ENCODE measurements at places on chromosomes 11 and 22.

- peak; percentile 16 for DNase-seq
Observed at GRCh38 chr22:39738746-39739145, 154.8 kb downstream of the ENTHD1 start.

GRCh38 chr11:82863209-82863608 is 37.0 kb downstream of the PRCP start:
- DNase-seq = no peak

DNA sequence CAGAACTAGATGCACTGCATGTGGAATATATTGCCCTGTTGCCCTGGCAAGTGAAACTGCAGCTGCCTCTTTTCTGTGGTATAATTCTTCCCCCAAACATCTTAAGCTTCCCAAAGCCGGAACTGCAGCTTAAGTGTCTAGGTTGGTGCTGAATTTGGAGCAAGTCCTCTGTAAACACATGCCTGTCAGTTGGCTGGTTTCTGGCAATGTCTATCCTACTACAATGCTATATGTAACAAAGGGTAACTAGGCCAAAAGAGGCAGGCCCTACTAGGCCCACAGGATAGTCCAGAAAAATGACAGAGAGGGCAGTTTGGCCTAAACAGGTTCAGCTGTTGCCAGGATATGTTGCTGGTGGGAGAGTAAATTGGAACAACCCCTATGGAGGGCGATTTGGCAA is 27.9 kb downstream of the ASCC2 start:
- DNase-seq = no peak

DNA sequence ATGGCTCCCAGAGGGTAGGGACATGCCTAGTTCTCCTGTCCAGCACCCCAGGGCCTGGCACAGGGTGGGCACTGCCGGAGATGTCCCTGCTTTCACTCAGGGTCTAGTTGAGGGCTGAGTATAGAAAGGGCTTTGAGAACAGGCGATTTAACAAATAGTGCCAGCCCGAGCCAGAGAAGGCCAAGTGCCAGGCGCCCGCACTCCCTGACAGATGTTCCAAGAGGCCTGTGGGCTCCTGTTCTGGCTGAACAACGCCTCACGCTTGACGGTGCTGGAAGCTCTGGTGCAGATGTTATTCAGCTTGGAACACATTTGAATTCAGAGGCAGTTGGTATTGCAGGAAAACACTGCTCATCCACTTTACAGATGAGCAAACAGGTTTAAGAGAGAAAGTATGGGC is 46.5 kb downstream of the NFAM1 start:
- DNase-seq = no peak

- no peak for DNase-seq
Observed at GRCh38 chr22:33766091-33766490, 154.2 kb downstream of the LARGE1 start.

DNA sequence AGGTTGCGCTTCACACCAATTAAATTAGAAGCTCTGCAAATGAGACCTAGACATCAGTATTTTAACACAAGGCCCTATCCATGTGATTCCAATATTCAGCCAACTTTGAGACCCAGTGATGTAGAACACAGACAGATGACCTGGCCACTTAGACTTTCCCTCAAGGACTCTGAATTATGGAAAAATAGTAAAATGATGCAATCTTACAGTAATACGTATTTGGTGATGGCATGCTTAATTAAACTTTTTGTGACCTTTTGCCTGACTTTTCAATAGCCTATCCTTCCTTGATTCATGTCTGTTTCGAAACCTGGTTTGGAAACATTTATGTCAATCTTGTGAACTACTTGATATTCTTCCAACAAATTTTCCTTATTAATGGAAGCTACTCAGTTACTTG is 521.2 kb downstream of the KCNA4 start:
- no peak for DNase-seq

DNA sequence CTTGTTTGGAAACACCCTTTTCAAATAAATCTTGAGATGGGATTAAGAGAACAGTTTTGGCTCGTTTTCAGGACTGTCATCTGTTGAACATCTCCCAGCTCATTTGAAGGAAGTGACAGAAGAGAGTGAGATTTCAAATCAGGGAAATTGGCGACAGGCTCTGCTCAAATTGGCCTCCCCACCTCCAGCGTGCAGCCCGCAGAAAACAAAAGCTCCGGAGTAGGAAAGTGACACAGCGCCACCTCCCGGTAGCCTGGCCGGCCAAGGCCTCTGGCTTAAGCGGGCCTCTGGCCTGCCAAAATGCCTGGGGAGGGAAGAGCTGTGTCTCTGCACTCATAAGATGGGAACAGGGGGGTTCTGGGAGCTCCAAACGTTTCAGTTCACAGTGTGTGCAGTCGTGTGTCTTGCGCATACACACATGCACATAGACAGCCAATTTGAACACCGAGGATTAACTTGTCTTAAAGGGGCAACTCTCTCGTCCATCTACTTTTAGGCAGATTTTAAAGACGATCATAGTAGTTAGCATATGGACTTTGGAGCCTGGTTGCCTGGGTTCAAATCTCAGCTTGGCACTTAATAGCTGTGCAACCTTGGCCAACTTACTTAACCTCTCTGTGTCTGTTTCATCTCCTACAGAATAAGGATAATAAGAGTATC is 132.7 kb upstream of the RCN1 start:
- DNase-seq = no peak

DNA sequence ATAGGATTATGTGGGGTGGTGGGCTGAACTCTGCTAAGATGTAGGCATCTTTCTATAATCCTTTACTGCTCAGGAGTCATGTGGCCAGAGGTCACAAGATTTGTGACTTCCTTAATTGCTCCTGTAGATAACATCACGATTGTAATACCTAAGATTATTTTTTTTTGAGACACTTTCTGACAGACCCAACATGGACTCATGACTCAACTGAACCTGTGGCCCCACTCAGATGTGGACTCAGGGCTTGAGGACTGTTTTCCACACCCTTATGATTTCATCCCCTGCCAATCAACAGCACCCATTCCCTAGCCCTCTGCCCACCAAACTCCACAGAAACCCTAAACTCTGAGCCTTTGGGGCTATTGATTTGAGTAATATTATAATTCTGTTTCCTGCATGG is 35.6 kb upstream of the MMP7 start:
- no peak for DNase-seq

DNA sequence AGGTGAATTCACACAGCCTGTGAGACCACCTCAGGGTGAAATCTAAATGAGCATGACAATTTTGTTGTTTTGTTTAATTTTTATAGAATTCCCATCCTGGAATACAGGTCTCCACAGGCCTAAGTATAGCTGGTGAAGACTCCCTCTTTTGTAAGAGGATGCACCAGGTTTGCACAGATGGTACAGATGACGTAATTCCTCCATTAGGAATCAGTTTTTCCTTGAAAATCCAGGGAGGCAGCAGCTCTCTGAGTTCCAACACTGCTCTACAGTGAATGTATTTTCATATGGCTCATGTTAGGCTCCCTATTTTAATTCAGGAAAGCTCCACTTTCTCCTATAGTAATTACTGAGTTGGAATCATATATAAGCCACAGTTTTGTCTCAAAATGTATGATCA is 47.2 kb downstream of the USP28 start:
- DNase-seq = no peak

DNA sequence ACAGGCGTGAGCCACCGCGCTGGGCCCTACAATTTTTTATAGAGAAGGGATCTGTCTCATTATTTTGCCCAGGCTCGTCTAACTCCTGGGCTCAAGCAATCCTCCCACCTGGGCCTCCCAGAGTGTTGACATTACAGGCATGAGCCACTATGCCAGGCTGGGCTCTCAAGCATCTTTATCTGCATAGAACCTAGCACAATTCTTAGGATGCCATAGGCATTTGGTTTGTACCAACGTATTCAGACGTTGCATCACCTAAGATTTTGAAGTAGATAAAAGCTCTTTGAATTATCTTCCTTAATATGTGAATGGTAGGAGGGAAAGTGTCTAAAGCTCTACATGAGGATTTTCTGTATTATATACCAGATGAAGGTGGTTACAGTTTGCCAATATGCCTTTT is 30.5 kb downstream of the RTN3 start:
- no peak for DNase-seq

GRCh38 chr11:8383627-8384026 is 119.9 kb upstream of the LMO1 start:
- DNase-seq = no peak

DNA sequence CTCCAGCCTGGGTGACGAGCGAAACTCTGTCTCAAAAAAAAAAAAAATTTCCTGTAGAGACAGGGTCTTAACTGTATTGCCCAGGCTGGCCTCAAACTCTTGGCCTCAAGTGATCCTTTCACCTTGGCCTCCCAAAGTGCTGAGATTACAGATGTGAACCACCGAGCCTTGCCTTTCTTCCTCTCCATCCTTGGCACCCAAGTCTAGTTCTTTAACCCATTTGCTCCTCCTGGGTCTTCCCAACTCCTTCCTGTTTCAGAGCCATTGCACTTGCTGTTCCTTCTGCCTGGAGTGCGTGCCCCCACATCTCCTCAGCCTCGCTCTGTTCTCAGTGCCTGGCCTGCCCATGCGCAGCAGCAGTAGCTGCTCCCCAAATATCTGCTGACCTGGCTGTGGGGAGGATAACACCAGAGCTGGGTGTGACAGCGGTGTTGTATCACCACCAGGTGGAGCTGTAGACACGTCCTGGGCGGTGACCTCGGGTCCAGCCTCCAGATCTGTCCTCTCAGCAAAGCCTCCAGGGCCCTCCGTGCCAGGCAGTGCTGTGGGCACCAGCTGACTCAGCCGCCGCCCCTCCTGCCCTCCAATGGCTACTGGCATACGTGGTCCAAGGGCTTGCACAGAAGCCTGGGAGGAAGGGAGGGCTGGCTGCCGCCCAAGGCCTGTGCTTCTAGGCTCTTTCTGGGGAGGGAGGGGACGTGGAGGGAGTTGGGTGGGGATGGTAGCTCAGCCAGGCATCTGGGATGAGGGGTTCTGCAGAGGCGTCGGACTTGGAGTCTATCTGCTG is 22.0 kb downstream of the TEF start:
- no peak for DNase-seq

DNA sequence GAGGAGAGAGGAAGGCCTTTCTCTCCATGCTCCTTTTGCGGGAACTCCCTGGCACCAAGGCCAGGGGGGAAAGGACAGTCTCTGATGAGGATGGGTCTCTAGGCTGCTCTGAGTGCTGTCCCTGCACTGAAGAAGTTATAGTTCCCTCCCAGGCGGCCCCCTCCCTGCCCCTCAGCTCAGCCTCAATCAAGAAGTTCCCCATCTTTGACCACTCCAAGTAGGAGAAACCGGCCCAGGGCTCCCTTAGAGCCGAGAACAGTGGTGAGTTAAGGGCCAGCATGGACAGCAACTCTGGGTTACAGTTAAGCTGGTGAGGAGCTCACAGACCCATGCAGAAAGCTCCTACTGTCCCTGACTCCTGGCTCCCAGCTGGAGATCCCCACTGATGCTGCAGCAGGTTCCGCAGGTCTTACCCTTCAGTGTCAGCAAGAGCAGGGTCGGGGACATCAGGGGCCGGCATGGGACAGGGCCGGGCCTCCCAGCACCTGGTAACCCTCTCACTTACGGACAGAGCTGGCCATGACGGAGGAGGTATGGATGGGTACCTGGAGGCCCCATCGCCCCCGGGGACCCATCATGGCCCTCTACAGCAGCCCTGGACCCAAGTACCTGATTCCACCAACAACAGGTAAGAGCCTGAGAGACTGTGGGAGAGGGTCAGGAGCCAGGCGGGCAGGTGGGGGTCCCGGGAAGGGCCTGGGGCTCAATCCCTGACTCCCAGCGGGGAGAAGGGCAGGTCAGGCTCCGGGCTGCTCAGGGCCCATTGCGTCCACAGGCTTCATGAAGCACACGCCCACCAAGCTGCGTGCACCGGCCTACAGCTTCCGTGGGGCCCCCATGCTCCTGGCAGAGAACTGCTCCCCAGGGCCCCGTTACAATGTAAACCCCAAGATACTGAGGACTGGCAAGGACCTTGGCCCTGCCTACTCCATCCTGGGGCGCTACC is 4.2 kb downstream of the SCGB1C1 start:
- no peak for DNase-seq

GRCh38 chr22:33575041-33575440 is 345.2 kb downstream of the LARGE1 start:
- no peak for DNase-seq

- peak; percentile 10 for DNase-seq
Observed at GRCh38 chr11:2989006-2989405, 3.1 kb downstream of the NAP1L4 start.

DNA sequence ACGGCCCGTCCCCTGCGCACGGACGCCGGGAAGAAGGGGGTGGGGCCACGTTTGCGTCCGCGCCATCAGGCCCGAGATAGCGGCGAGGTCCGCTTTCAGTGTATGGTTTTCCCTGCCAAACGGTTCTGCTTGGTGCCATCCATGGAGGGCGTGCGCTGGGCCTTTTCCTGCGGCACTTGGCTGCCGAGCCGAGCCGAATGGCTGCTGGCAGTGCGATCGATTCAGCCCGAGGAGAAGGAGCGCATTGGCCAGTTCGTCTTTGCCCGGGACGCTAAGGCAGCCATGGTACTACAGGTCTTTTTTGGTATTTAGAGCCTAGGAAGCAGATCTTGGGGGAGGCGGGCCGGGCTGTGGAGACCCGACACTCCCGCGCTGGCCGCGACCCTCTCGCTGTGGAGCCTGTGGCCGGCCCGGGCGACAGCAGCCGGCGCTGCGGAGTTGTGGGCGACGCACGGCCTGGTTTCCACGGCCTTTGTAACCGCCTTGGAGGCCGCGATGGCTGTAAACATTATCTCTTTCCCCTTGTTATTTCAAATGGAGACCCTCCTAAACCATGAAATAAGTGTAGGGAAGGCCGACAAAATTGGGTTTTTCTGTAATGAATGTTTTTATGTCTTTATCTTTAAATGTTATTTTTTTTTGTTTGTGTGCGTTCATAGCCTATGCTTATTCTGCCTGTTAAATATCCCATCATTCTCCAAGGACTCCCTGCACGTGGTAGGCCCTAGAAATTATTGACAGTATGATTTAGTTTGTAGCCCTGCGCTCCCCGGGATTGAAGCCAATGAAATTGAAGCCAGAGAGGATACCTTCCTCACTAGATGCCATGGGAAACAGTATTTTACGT is at the start of gene AASDHPPT:
TSS of gene AASDHPPT (plus strand) at position 54 of the 847 bp plus-strand sequence. CDS start at position 103, 49 bp downstream.
- no peak for DNase-seq

DNA sequence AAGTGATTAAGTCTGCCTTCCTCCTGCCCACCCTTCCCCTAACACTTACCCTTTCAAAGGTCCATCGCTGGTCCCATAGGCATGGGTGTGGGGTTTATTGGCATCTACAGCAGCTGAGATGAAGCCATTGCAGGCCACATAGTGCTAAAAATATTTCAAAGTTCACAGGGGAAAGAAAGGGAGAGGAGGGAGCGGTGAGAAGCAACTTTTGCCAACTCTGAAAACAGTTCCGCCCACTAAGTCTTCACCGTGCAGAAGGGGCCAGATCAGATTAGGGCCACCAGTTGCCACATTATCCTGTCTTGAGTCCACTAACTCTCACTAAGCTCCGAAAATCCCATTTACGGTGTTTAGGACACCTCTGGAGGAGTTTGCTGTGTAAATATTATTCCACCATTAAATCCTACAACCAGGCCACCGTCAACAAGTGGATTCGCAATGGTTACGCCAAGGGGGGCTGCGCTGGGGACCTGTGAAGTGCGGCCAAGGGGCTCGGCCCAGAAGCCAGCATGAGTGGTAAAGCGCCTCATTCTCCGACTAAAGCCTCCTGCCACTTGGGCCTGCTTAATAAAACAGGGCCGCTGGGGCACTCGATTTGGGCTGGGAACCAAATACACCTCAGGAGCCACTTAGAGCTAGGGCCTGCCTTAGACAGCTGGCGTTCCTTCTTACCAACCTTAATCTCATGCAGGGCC is 534.9 kb downstream of the MIAT start:
- no peak for DNase-seq

- no peak for DNase-seq
Observed at GRCh38 chr11:111018566-111018965, 227.0 kb upstream of the POU2AF2 start.

GRCh38 chr22:44307509-44308169 is 5.1 kb downstream of the SHISAL1 start:
- DNase-seq = no peak

GRCh38 chr11:117199053-117199915 is at the start of gene TAGLN:
Gene TAGLN (plus strand): TSS chr11:117199370. CDS start chr11:117203014, 3,644 bp downstream.
- peak; percentile 87 for DNase-seq
